ENCODE measurements at places on chromosomes 5 and 9. TPM values are rescaled to one million over a fixed set of nuclear protein-coding genes. Genes with fewer than 3 reads are reported as not detected.

LEAP2 gene
- polyA plus RNA-seq = 3.4 TPM

PCDHGB3 gene
- not detected for polyA plus RNA-seq

F2RL2 gene
- polyA plus RNA-seq = 0.27 TPM

GOLM1 gene
- 24.5 TPM for polyA plus RNA-seq

ZFAND5 gene
- polyA plus RNA-seq = 65.1 TPM

LYSMD3 gene
- polyA plus RNA-seq = 22.5 TPM

MRPS2 gene
- polyA plus RNA-seq = 101 TPM

PCDHGA5 gene
- not detected for polyA plus RNA-seq

STPG3 gene
- not detected for polyA plus RNA-seq

ELOVL7 gene
- 0.66 TPM for polyA plus RNA-seq

FBP2 gene
- not detected for polyA plus RNA-seq

SLC6A3 gene
- polyA plus RNA-seq = not detected

CTSV gene
- 0.38 TPM for polyA plus RNA-seq

OTULINL gene
- polyA plus RNA-seq = 5.1 TPM

INSL4 gene
- polyA plus RNA-seq = not detected

GPRIN1 gene
- 3.5 TPM for polyA plus RNA-seq

UNC5A gene
- polyA plus RNA-seq = not detected

GABRA6 gene
- polyA plus RNA-seq = not detected

DOCK8 gene
- polyA plus RNA-seq = 47.2 TPM

IFNA7 gene
- polyA plus RNA-seq = not detected

FUT7 gene
- polyA plus RNA-seq = 0.62 TPM

PAPPA gene
- 0.14 TPM for polyA plus RNA-seq

DNAI1 gene
- not detected for polyA plus RNA-seq

C8G gene
- 0.50 TPM for polyA plus RNA-seq

HIGD2A gene
- polyA plus RNA-seq = 193 TPM

SHROOM1 gene
- polyA plus RNA-seq = 0.83 TPM

PCDHGA9 gene
- polyA plus RNA-seq = 0.08 TPM

RORB gene
- polyA plus RNA-seq = not detected

LPCAT1 gene
- 75.2 TPM for polyA plus RNA-seq

ZCCHC10 gene
- 52.3 TPM for polyA plus RNA-seq

FOXD4L6 gene
- polyA plus RNA-seq = not detected

NOXA1 gene
- not detected for polyA plus RNA-seq

S1PR3 gene
- polyA plus RNA-seq = not detected

ABCA1 gene
- polyA plus RNA-seq = 0.12 TPM

PCDHA10 gene
- polyA plus RNA-seq = not detected

PDE6A gene
- polyA plus RNA-seq = 0.05 TPM

DNM1 gene
- 0.05 TPM for polyA plus RNA-seq

CMBL gene
- 15.7 TPM for polyA plus RNA-seq

CIZ1 gene
- polyA plus RNA-seq = 51.7 TPM

UBE2QL1 gene
- not detected for polyA plus RNA-seq

SHC3 gene
- polyA plus RNA-seq = not detected

AQP3 gene
- polyA plus RNA-seq = 12.6 TPM

RGS7BP gene
- not detected for polyA plus RNA-seq

FAXDC2 gene
- polyA plus RNA-seq = 1.2 TPM

ABO gene
- not detected for polyA plus RNA-seq

MARCOL gene
- not detected for polyA plus RNA-seq

LARP1 gene
- 25.2 TPM for polyA plus RNA-seq

MEGF9 gene
- 1.8 TPM for polyA plus RNA-seq

FOXI1 gene
- polyA plus RNA-seq = not detected

GRPEL2 gene
- 14.5 TPM for polyA plus RNA-seq

KCNV2 gene
- 0.11 TPM for polyA plus RNA-seq

MTMR12 gene
- 14.0 TPM for polyA plus RNA-seq

Data from GM12878 (cell line).